ENCODE measurements at places on chromosomes 4 and X. TPM values are rescaled to one million over a fixed set of nuclear protein-coding genes. Genes with fewer than 3 reads are reported as not detected.

GRCh38 chr4:158255727-158256324, 45.5 kb downstream of the TMEM144 start:
- DNase-seq = peak; percentile 15

MAGEB1 gene
- total RNA-seq = not detected

DNA sequence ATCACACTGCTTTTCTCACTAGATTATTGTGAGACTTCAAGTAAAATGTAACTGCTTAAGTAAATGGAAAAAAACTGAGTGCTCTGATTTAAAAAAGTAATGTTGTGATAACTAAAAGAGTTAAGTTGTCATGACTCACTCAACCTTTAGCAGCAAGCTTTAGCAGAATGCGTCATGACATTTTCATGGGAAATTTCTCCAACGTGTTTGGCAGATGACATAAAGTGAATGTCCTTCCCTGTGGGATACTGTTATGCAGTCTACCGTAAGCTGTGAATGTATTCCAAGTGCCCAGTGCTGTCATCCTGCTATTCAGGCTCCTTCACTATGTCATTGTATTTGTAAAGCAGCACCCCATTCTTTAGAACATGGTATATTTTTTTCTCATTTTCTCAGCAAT, 136.2 kb downstream of the CPXCR1 start:
- no peak for DNase-seq

ATP1B4 gene
- not detected for total RNA-seq

USP17L18 gene
- total RNA-seq = not detected

DNA sequence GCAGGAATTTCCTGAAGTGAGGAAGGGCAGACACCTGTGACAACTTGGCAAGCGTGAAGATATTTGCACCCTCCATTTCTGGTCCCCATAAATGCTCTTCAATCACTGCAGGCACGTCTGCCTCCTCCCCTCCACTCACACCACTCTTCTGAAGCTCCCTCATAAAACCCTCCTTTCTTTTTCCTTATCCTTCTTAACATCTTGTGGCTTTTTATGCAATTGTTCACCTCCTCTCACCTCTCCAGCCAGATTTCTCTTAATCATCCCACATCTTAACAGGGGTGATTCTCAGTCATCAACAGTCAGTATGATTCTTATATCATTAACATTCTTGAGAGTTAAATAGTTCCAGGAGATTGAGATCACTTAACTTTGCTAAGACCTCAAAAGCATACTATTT, 277.4 kb downstream of the SPRY1 start:
- DNase-seq = no peak

GRCh38 chr4:86130160-86130933, 229.5 kb downstream of the MAPK10 start:
- no peak for DNase-seq

OFD1 gene
- 5.9 TPM for total RNA-seq

- DNase-seq = no peak
These were observed 235.1 kb downstream of the QDPR start for GRCh38 chr4:17276776-17277175.

CEP44 gene
- total RNA-seq = 11.7 TPM

MECP2 gene
- total RNA-seq = 20.4 TPM

DNA sequence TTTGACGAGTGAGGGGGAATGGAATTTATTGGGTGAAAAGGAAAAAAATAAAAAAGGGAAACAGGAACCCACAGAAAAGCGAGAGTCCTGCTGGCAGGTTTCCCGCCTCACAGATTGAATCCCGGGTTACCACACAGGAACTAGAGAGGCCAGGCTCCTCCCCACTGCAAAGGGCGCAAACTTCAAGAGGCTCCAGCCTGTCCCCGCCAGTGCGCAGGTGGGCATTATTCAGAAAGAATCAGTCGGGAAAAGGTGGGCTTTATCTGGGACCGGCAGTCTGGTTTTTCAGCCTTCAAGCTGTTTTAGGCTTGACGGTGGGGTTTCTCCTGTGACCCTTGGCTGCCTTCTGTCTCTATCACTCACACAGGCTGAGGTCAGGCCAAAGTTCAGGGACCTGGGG, 1496.8 kb downstream of the RPA4 start:
- DNase-seq = no peak

MAGEB4 gene
- not detected for total RNA-seq

- DNase-seq = peak; percentile 33
These were observed 88.6 kb downstream of the IRF2 start for GRCh38 chr4:184385705-184386141.

DNA sequence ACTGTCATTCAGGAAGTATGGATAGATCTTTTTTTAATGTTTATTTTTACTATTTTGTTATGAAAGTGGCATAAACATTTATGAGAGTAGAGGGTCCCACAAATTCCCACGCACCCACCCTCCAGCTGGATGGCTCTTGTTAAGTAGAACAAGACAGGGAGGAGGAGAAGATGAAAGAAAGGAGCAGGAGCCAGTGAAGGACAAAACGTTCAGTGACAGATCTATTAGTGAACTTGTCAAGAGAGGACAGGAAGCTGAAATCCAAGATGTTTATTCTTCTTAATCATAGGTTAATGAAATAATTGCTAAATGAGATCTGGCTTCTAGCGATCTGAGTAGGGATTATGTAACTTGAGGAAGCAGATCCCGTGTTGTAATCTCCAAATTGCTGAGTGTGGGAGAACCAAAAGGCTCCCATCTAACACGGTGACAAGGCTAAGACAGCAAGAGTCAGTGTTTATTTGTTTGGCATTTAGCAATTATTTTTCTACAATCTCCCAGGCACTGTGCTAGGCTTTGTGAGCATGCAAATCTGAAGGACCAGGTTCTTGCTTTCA, 162.5 kb downstream of the SHROOM3 start:
- no peak for DNase-seq

- no peak for DNase-seq
These were observed 40.0 kb downstream of the CRLF2 start for GRCh38 chrX:1172496-1172895.

DNA sequence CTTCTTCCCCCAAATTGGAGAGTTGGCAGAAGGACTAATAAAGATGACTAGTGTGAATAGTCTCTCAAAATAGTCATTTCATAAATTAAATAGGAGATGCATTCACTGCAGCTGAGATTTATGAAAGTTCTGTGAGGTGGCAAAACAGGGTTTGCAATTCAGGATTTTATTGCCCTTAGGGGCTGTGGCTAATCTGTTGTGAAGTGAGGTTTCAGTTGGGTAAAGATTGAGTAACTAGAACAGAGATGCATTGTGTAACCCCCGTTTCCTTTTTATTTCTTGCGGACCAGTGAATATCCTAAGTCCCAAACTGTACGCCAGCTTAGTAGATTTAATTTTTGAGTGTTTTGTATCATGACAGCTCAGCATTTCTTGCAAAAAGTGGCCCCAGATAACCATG, 16.2 kb upstream of the SCRG1 start:
- no peak for DNase-seq

- no peak for DNase-seq
These were observed 31.0 kb upstream of the SLC34A2 start for GRCh38 chr4:25624616-25625015.

CPE gene
- 1.2 TPM for total RNA-seq

GRCh38 chrX:24479924-24480323, 14.8 kb downstream of the PDK3 start:
- no peak for DNase-seq

AWAT2 gene
- 0.07 TPM for total RNA-seq

GRCh38 chr4:33577791-33578190, 2666.5 kb downstream of the ARAP2 start:
- DNase-seq = no peak

- DNase-seq = no peak
These were observed 67.2 kb downstream of the FNIP2 start for GRCh38 chr4:158836002-158836369.

- no peak for DNase-seq
These were observed 3.7 kb downstream of the SHOX start for GRCh38 chrX:633985-634958.

- DNase-seq = no peak
These were observed 778 bp downstream of the CASP3 start for GRCh38 chr4:184648313-184649025.

SLC6A8 gene
- 15.9 TPM for total RNA-seq

- DNase-seq = no peak
These were observed 20.7 kb downstream of the SYNPO2 start for GRCh38 chr4:118909173-118909956.

- DNase-seq = no peak
These were observed 696 bp upstream of the CA5B start for GRCh38 chrX:15737190-15737958.

DMP1 gene
- total RNA-seq = not detected

- peak; percentile 62 for DNase-seq
These were observed 452 bp upstream of the GK start for GRCh38 chrX:30652527-30653414.

DNA sequence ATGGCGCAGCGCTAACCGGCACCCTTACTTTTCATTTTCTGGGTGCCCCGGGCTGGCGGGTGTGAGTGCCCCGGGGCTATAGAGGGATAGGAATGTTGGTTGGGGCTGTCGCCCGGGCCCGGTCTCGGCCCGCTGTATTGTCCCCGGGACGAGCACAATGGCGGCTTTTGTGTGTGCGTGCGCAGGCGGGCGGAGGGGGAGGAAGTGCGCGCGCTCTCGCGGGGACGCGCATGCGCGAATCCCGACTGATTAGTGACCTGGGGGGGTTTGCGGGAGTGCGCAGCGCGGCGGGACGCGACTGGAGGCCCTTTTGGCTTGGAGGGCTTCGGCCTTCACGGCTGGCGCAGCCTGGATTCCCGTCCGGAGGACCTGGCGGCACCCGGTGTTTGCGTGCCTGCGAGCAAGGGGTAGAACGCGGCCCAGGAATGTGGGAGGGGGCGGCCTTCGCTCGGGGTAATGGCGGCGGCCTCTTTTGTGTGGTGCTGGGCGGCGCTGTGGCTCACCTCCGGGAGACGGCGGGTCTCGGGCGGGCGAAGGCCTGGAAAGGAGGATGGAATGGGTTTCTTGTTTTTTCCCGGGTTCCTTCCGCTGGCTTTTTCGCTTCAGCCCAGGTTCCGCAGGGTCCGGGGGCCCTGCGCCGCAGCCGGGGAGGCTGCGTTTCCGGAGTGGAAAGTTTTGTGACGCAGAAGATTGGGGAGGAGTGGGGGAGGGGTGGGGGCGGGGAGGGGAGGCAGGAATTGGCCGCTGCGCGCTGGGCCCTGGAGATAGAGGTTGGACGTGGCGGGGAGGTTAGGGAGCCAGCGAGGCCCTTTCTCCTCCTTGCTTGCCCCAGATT, 618 bp downstream of the DDX3X start:
- no peak for DNase-seq

DNA sequence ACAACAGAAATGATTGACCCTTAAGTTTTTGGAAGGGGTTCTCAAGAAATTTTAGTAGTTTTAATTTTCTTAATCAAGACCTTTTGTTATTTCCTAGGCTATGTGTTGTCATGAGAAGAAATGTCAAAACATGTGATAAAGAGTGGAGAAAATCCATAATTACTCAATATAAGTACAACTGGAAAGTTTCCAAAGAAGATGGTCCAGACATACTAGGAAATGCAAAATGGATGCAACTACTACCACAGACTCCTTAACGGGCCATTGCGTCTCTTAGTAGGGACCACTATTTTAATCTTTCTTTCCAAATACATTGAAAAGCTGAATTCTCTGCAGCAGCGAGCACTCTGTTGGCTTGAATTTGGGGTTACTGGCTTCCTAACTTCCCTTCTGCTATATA, 148.8 kb downstream of the NWD2 start:
- no peak for DNase-seq

DNA sequence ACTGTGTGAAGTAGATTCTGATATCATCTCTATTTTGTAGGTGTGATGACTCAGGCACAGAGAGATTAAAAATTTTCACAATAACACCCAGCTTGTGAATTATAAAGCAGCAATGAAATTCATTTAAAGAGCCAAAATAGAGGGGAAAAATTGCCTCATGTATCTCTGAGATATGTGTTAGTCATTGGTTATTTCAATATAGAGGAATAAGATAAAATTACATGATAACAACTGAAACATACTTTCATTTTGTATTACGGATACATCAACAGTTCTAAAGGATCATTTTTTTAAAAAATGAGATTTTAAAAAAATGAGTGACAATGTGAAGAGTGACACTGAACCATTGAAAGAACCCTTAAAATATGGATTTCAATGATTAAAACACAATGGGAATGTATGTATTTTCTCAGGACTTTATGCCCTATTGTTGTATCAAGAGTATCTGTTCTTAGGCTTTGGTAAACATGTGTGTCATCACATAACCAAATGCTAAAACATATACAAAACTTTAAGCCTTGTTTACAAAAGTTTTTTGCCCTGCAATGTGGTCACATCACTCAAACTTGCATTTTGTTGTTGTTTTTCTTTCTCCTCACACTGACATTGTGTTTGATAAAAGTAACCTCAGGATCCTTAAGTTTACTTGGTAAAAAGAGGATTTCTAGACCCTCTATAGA, 221.3 kb downstream of the ANTXR2 start:
- no peak for DNase-seq

GRCh38 chr4:71456841-71457240, 118.0 kb downstream of the SLC4A4 start:
- no peak for DNase-seq
